Left renal cortex interstitium (tissue), 4 donors: ENCODE measurements at places on chromosomes 1 and 21.

DNA sequence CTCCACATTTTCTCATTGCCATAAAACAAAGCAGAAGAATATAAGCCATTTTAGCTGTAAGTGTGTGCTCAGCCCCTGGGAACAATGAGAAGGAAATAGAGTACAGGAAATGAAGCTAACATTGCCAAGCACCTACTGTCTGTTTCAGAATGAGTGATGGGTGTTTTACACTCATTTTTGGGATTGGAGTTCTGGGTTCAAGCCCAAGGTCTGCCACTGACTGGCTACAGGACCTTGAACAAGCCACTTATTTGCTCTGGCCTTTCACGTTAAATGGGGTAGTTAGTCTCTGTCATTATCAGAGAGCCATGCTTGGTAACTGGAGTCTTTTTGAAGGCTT lies 80.7 kb upstream of the KAZN start:
- DNase-seq = no peak

- DNase-seq = no peak
These were observed 20.9 kb downstream of the SLC9A1 start for GRCh38 chr1:27133991-27134390.

DNA sequence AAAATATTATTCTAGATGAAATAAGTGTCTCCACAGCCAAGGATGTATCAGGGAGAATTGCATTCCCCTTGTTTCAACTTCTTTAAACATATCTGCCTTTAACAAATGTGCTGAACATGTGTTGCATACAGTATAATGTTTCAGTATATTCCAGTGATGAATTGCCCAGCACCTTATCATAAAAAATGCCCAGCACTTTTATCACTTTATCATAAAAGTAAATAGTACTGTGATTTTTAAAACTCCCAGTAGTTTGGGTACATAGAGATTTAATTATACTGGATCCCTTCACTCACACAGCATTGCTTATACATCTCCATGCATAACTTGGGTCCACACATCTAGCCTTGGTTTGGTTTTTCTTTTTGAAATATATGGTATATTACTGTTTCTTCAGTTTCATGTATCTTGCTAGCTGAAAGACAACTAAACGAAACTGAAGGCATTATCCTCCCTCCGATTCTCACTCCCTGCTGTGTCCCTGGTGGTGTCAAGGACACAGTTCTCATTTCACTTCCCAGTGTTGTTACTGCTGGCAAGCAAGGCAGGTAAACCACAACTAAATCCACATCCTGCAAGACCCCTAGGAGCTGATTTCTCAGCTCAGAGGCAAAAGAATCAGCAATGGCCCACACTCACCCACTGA lies 118.2 kb upstream of the SLC44A3 start:
- DNase-seq = no peak

DNA sequence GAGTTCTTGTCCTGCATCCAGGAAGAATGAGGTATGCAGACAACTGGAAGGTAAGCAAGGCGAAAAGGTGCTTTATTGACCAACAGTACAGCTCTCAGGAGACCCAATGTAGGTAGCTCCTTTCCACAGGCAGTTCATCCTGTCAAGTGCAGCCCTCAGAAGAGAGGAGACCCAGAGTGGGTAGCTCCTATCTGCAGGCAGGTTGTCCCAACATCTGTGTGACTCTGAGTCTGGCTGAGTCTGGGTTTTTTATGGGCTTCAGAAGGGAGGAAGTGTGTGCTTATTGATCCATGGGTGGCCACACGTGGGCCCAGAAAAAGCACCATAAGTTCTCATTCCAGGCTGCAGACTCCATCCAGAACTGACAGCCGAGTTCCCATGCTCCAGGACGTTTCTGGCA lies 34.0 kb downstream of the ZNF691 start:
- DNase-seq = no peak

- no peak for DNase-seq
These were observed 2.5 kb downstream of the COL6A2 start for GRCh38 chr21:46100426-46100825.

DNA sequence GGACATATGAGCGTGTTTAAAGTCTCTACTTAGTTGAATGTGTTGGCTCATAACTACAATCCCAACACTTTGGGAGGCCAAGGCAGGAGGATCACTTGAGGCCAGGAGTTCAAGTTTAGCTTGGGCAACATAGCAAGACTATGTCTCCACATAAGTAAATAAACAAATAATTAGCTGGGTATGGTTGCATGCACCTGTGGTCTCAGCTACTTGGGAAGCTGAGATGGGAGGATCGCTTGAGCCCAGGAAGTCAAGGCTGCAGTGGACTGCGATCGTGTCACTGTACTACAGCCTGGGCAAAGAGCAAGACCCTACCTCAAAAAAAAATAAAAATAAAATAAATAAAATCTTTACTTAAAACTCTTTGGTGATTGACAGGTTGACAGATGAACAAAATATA lies 13.0 kb upstream of the PDIK1L start:
- no peak for DNase-seq

DNA sequence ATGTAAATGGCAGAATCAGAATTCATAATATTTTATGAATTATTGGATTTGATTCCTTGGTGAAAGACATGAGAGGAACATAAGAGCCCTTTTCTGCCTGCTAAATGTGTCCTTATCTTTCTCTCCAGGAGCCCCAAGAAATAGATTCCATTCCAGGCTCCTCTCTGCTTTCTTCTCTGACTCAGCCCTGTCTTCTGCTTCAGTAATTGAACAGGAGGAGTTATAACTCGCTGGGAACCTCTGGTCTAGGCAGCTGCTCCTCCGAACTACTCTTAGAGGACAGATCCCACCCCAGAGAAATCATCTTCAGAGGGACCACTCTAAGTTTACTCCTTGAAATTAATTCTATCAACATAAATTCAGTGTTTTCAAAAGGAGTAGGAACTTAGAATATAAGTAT lies 78.4 kb downstream of the RGS21 start:
- DNase-seq = no peak

DNA sequence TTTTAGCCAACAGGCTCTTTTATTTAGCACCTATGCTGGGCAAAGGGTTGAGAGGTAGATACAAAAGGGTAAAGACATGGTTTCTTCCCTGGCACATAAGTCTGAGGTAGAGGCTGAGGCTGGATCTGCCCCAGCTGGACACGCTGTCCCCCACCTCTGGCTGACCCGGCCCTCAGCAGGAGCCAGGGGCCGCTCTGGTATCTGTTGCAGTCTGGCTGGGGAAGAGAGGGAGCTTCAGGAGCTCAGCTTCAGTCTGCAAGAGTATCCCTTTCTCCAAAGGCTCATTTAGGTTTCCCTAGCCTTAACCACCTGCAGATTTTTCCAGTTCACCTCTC lies 14.2 kb downstream of the BLACAT1 start:
- no peak for DNase-seq

GRCh38 chr1:206521127-206521526 lies 13.8 kb downstream of the RASSF5 start:
- DNase-seq = no peak

- DNase-seq = no peak
These were observed 10.4 kb upstream of the FCMR start for GRCh38 chr1:206932177-206932576.

DNA sequence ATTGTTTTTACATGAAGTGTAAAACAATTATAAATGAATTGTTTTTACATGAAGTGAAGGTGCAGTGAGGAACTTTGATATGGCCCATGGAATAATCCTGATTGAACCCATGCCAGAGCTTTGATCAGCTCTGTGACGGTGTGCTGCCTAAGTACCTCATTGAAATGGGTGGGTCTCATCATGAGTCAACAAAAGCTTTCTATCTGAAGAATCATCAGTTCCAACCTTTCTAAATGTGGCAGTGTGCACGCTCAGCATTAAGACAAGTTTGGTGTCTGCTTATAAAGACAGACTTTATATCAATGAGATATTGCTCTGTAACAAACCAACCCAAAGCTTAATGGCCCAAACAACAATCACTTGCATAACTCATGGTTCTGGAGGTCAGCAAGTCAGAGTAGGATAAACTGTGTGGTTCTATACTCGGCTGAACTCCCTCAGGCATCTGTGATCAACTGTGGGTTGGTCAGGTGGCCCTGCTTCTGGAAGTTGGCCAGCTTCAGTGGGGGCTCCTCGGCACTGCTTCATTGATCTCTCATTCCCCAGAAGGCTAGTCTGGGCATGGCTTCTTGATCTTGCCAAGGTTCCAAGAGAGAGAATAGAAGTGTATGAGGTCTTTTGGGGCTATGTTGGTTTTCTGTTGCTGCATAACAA lies 258.0 kb downstream of the LTN1 start:
- DNase-seq = no peak

- DNase-seq = no peak
These were observed 43.1 kb downstream of the IL12RB2 start for GRCh38 chr1:67350783-67351182.

- DNase-seq = no peak
These were observed 68.0 kb downstream of the CD58 start for GRCh38 chr1:116502671-116503314.

DNA sequence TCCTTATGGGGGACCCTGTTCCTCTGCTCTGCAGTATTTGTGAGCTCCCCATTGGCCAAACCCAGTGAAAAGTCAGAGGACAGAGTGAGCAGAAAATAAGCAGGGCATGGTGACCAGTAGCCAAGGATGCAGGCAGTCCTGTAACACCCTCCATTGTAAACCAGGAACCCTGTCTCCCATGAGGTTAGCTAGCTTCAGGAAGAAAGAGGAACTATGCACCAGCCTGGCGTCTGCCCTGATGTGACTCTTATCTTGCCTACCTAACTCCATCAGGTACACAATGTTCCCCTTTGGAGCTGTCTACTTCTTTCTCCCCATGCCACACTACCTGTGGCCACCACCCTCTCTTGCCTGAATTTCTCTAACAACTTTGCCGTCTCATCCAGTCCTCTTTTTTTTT lies 119.2 kb downstream of the LRIG2 start:
- no peak for DNase-seq

- no peak for DNase-seq
These were observed 1536.7 kb upstream of the B3GALT2 start for GRCh38 chr1:194723067-194723466.

GRCh38 chr1:228937851-228938536 lies 202.7 kb downstream of the RHOU start:
- DNase-seq = peak; percentile 31

DNA sequence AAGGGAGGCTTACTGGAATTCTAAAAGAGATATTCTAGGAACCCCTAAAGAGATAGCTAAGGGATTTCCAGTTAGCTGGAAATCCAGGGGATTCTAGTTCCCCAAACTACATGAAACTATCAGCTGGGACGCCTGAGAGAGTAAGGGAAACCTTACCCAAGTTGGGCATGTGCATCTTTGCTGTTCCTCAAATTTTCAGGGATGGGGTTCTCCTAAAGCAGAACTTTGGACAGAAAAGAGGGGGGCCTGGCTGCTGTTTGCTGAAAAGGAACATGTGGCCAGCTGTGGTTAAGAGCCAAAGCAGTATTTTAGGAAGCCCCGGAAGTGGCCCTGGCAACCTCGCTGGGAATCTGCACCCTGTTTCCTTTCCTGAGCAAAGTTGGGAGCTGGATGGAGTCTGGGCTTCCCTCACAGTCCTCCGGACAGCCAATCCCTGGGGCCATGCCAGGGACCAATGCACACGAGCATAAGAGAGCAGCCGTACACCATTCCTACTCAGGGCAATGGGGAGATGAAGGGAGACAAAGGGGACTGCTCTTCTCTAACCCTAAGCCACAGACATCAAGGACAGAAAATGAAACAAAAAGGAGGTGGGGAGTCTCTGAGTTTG lies 154.3 kb downstream of the PLXNA2 start:
- DNase-seq = no peak

DNA sequence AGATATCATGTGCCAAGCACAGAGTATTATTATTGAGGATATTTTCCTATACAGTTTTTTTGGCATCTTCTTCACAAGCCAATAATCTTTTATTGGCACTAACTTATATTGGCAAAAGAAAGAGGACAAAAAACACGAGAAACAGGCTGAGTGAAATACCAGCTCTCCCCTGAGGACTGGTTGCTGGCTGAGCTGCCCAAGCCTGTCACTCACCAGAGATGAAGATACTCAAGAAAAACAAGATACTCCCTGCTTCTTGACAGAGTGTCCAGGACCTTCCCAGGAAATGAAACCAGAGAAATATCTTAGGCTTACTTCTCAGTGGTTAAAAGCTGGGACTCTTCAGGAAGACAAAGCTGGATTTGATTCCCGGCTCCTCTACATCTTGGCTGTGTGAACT lies 35.9 kb upstream of the ATP1B1 start:
- DNase-seq = no peak

DNA sequence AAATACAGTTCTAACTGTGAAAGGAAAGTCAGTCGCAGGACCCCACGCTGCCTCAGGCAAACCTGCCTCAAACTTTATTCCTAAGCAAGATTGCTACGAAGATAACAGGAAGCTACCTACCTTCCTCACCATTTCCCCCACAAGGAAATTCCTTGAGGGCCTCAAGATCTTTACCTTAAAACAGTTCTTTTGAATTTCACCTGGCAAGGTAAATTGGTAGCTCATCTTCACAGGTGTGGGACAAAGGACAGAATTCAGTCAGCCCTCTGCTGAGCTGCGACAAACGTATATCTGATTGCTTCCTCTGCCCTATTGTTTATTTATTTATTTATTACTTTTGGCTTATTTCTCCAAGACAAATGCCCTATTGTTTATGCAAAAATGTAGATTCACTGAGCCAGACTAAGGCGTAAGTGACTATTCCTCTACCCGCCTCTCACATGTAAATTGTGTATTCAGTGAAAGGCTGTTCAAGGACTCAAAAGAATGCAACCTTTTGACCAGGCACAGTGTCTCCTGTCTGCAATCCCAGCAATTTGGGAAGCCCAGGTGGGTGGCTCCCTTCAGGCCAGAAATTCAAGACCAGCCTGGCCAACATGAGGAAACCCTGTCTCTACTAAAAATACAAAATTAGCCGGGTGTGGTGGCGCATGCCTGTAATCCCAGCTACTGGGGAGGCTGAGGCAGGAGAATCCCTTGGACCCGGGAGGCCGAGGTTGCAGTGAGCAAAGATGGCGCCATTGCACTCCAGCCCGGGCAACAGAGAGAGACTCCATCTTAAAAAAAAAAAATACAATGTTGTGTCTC lies 17.3 kb upstream of the PKNOX1 start:
- no peak for DNase-seq

- DNase-seq = no peak
These were observed 19.1 kb downstream of the NME7 start for GRCh38 chr1:169348383-169349036.

- no peak for DNase-seq
These were observed 114.5 kb downstream of the CACHD1 start for GRCh38 chr1:64584479-64584878.

- DNase-seq = no peak
These were observed 232.1 kb upstream of the KAZN start for GRCh38 chr1:14366091-14367018.

DNA sequence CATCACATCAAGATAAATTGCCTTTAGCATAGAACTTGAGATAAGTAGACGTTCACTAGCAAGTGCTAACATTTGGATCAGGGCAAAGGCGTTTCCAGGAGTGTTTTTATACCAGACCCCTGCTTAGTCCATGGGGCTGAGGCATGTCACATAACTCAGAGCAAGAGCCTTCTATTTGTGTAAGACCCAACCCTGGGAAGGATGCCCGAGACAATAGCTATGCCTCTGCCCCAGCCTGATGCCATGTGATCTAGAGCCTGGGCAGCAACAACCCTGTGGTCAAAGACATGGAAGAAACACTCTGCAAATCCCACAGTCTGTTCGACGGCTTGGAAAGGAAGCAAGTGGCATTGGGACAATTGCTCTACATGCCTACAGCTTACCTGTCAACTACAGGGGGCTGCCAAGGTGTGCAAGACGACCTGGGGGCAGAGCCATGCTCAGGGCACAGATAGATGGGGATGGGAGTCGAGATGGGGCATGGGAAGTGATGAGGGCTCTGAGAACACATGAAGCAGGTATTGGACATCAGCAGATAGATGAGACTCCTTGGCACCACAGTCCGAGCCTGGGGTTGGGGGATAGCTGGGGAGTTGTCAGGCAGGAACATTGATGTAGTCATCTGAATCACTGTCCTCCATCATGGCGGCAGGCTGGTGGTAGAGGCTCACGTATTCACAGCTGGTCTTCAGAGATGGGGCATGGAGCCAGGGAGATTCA lies 7.3 kb downstream of the IL24 start:
- DNase-seq = no peak
